Peyer's patch (tissue), 4 donors: ENCODE measurements at places on chromosomes 5 and 9. TPM values are rescaled to one million over a fixed set of nuclear protein-coding genes. Genes with fewer than 3 reads are reported as not detected.

Gene OR1L6
- not detected for total RNA-seq

- DNase-seq = peak; percentile 62
These were observed 55.8 kb downstream of the PHAX start for GRCh38 chr5:126656401-126657007.

GRCh38 chr5:180423133-180423532, 70.0 kb upstream of the GFPT2 start:
- DNase-seq = no peak

- no peak for DNase-seq
These were observed 276.2 kb downstream of the PDE4D start for GRCh38 chr5:59617186-59617771.

- DNase-seq = no peak
These were observed 64.2 kb upstream of the IRX1 start for GRCh38 chr5:3531320-3531986.

- no peak for DNase-seq
These were observed 259.4 kb downstream of the HSPA4 start for GRCh38 chr5:133311176-133311575.

- DNase-seq = peak; percentile 47
These were observed at the start of gene ADAMTSL1 for GRCh38 chr9:18473652-18474279. Gene ADAMTSL1, plus strand, starts transcription at chr9:18474153. Its CDS starts 80 bp downstream, at chr9:18474233.

- DNase-seq = no peak
These were observed 16.7 kb upstream of the SCGB3A1 start for GRCh38 chr5:180607861-180608571.

DNA sequence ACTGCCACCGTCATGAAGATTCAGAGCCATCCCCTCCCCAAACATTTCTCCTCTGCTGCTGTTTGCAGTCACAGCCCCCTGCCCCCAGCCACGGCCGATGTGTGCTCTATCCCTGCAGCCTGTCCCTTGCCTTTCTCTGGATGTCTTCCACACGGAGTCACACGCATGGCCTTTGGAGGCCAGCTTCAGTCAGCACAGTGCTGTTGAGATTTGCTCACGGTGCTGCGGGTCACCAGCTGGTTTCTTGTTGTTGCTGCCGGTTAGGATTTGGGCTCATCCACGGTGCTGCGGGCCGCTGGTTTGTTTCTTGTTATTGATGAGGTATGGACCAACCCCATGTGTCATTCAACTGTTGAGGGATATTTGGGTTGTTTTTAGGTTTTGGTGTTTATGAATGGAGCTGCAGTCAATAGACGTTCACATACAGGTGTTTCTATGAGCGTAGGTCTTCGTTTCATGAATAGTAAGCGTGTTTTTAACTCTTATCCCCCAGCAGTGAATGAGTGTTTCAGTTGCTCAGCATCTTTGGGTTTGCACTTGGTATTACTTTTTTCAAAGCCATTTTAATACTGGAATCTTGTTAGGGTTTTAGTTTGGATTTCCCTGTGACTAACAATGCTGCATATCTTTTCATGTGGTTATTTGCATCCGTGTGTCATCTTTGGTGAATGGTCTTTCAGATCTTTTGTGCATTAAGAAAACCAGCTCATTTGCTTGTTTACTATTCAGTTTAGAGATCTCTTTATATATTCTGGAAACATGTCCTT, 57.6 kb downstream of the AHRR start:
- DNase-seq = peak; percentile 11

Gene ADGRD2
- total RNA-seq = not detected

Gene PARP8
- 19.8 TPM for total RNA-seq

Gene TAF1L
- total RNA-seq = not detected

DNA sequence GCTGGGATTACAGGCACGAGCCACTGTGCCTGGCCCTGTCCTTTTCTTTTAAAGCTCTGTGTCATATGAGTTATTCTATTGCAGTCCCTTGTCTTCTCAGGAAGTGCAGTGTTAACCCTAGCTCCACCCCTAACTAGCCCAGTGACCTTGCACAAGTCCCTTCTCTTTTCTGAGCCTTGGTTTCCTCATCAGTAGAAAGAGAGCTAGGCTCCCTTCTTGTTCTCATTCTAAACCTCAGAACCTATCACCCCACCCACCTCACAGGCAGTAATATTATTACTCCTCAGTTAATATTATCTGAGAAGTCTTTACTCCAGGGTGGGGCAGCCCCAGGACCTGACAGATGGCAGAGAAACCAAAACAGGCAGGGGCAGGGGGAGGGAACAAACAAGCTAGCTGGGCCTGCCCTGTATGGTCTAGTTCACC, 7.2 kb downstream of the CYFIP2 start:
- no peak for DNase-seq

DNA sequence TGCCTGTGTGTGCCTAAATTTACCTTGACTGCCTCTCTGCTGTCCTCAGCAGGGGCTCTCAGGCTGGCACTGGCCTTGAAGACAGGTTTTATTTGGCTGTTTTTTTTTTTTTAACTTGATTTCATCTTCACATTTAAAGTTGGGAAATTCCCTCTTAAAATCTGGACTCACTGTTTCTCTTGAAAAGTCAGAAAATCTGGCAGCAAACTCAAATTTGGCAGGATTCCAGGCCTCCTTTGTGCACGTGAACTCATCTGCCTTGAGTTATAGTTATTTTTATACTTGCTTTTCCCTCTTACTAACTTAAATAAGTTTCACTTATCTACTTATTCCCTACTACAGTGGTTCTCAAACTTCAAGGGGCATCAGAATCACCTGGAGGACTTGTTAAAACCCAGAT, 118.4 kb upstream of the MAP3K1 start:
- no peak for DNase-seq

DNA sequence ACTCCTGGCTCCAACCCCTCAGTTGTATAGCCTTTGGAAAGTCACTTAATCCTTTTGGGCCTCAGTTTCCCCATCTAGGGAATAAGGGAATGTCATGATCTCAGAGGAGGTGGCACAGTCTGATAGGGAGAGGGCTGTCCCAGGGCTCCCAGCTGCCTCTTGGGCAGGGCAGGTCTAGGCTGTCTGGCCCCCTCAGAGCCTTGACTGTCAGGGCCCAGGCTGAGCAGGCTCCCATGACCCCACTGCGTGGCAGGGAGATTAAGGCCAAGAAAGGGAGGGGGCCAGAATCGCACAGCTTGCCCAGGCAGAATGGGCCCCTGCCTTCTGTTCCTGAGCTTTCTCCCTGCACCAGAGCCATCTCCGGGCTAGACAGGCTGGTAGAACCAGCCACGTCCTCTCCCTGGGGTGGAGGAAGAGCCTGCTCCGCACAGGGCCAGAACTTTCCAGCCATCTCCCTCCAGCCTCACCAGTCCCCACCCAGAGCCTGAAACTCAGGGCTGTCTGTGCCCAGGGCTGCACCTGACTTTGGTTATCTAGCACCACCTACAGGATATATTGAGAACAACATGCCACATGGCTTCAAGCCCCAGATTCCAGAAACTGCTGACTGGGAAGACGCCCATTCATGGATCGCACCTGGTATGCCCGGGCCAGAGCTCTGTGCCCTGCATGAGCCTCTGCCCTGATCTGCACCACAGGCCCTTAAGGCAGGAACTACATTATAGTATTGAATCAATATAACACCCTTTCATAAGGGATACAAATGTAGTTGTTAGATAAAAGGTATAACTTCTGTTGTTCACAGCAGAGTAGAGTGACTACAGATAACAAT, 32.1 kb downstream of the NAIF1 start:
- DNase-seq = peak; percentile 69

GRCh38 chr5:136094913-136095641, 37.6 kb upstream of the SMAD5 start:
- DNase-seq = no peak

Gene SOX30
- 0.66 TPM for total RNA-seq

Gene ATP6V1G1
- 102 TPM for total RNA-seq

Gene CDX1
- 390 TPM for total RNA-seq

Gene SH3RF2
- total RNA-seq = 116 TPM

DNA sequence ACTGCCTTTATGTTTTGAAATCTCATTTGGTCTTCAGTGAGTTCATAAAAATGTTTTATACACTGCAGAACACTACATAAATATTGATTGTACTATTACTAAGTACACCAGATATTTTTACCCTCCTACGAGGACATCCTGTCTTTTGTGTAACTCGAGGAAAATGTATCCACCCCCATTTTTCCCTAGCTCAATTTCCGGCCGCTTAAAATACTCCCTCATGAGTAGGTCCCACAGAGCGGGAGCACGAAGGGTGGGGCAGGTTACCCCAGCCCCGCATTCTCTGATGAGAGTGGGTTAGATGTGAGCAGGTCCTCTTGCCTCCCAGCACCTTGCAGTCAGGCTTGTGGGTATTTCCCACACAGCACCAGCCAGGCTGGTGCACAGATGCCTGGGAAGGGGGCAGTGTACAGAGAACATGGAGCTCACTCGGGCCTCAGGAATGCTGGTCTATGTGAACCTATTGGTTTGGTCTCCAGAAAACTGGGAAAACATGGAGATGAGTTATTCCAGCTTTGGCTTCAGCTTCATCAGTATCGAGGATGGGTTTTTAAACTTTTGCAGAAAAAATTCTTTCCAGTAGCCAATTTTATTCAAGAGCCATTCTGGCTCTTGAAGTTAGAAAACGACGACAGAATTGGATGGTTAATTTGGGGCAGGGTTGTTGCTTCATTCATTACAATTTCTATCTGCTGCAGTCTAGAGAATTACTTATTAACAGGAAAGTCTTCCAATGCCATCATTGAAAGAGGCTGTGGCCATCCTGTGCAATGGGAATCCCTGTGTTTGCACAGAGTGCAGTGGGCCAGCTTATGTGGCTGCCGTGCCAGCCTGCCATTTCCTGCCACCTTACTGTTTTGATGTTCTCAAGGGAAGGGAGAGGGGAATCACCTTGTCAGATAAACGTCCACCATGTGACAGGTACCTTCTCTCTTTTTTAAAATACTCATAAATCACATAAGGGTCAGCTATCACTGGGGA, 73.2 kb downstream of the WDR41 start:
- no peak for DNase-seq

GRCh38 chr5:9398227-9398626, 147.6 kb downstream of the SEMA5A start:
- DNase-seq = no peak

Gene TGFBI
- total RNA-seq = 17.5 TPM
